ENCODE measurements at places on chromosomes 1 and 21.
A peak's percentile ranks its signal among the peaks of the same experiment; 100 is the strongest.

- DNase-seq, result no peak
Measured at GRCh38 chr1:153322568-153322967, 9.8 kb upstream of the PGLYRP3 start.

DNA sequence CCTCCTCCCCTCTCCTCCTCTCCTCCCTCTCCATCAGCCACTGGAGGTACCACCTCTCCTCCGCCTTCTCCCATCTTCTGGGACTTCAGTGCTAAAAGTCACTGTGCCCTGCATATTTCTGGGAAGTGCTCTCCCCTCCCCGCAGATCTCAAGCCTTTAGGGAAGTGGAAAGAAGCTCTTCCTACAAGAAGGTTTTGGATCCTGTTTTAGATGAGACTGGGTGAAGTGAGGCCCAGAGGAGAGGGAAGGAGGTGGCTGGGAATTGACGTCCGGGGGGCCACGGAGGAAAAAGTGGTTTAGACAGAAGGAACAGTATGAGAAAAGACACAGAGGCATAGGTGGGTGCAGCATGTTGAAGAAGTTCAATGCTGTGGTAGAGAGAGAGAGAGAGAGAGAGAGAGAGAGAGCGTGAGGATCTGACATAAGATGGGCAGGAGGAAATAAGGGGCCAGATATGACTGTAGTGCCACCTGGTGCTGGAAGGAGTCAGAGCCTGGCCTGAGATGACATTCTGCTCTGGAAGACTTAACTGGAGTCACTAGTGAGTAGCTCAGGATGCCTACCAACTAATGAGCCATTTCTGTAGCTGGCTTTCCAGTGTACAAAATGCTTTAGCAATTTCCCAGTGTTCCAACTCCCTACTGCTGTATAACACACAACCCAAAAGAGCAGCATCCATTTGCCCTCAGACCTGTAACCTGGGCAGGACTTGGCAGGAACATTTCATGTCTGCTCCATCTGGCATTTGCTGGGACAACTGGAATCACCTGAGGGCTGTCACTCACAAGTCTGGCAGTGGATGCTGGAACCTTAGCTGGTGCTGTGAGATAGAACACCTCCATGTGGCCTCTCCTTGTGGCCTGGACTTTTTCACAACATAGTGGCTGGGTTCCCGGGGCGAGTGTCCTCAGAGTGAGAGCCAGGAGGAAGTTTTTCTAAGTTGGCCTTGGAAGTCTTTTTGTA lies 16.6 kb upstream of the ZSCAN20 start:
- peak; percentile 25 for DNase-seq

DNA sequence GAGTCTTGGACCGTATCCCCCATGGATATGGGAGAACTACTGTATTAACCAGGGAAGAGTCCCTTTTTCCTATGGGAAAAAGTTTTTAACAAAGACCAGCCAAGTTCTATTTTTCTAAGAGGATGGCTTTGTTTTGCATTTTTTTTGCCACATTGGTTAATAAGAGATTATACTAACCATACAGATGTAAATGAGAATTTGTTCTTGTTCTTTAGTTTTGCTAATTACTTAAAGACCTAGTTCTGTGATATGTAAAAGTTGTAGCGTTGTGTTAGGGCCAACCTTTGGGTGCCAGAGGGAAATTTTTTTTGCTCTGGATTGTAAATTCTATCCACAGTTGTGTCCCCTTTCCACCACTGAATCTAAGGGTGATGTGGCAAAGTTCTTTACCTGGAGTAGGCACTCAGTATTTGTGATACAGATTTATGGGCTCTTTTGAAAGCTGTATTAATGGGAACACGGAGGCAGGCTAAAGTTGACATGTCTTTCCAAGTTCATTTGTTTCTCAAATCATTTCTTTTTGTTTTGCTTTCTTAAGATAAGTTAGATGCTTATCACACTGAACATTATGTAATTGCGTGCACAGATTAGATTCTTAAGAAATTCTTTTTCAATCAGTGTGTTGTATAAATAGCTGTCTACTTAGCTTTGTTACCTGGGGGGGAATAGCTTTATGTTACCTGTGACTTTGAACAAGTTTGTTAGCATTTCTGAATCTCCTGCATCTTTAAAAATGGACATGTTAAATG lies 2.9 kb downstream of the SOAT1 start:
- DNase-seq, result no peak

DNA sequence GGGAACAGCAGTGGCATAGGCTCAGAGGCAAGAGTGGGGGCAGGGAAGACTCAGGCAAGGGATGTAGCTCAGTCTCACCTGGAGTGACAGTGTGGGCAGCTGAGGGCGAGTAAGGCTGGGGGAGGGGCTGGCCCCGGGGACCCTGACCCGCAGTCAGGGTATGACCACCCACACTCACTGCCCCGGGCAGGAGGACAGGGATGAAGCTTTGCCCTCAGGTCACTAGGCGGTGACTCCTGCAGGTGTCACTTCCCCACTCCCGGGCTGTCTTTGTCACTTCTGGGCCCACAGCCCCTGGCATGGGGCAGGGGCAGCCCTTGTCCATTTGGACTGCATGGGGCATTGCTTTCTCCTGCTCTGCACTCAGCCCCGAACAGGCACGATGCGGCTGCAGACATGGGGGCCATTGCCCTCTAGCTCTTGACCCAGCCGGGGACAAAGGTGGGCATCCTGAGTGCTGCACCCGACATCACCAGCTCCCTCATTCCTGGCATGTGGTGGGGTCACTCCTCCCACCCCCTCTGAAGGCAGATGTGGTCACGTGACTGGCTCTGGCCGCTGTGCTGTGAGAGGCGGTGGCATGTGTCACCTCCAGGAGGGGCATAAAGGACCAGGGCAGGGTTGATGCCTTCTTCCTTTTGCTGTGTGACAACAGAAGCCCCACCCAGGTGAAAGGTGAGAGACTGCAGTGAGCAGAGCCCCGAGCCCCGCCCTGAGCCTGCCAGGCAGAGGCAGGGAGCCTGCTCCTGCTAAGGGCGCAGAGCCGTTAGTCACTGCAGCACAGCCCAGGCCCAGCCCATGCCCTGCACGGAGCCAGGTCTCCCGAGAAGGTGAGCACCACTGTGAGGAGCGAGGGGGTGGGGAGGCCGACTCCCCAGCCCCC lies 66.0 kb downstream of the MATN1 start:
- DNase-seq, result no peak

DNA sequence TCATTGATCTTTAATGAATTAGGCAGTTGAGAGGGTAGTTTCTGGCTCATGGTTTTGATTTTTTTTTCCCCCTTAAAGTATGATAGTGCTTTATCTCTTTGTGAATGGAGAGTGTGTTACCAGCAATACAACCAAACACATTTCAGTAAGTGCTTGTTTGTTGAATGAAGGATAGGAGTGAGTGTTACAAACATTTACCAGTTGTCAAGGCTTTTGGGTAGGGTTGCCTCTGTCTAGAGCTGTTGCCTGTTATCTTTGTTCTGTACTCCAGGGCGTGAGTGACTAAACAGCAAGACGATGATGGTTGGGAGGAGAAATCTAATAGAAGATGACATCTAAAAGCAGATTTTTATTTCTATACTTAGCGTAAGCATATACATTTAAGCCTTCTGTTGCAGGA lies 21.5 kb downstream of the MAP3K7CL start:
- DNase-seq, result no peak

GRCh38 chr1:15214527-15214926 lies 32.5 kb upstream of the FHAD1 start:
- DNase-seq, result no peak

- DNase-seq, result no peak
Measured at GRCh38 chr1:75521658-75522057, 89.3 kb downstream of the SLC44A5 start.

Measured in activated naive CD4-positive, alpha-beta T cell treated with anti-CD3 and anti-CD28 coated beads, Interleukin-2, amount 50 U/mL, for 16 hours (primary cell).